ENCODE measurements at places on chromosomes 1 and 21. TPM values are rescaled to one million over a fixed set of nuclear protein-coding genes. Genes with fewer than 3 reads are reported as not detected.

AMIGO1 gene
- total RNA-seq = 3.5 TPM

DNA sequence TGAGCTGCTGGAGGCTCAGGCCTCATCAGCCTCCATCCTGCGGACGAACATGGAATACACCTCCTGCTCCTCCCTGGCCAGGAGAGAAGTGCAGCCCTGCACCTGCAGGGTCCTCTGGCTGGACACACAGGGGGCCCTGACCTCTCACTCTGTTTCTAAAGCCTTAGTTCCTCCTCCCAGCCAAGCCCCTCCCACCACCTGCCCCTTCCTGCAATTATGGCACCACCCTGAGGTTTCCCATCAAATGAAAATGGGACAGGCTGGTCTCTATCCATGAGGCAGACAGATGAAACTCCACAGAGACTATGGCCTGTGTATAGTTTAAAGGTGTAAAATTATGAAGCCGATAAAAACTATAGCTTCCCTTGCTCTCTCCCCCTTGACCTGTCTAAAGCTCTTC, 42.6 kb downstream of the CACNA1S start:
- no peak for ATAC-seq

EFNA3 gene
- total RNA-seq = 1.1 TPM

PHLDA3 gene
- 32.3 TPM for total RNA-seq

DNA sequence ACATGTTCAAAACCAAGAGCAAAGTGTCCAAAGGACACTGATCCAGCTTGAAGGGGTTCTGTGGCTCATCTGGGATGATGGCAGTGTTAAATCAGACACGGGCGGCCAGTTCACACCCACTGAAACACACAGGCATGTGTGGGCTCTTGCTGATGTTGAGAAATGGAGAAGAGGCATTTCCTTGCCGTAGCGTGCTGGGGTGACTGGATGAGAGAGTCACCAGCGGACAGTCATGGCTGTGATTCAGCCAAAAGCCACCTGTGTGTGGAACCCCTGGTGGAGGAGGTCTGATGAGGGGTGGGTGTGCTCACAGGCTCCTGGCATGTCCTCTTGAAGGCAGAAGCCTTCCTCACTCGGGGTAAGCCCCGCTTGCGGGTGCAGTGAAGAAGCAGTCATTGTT, 7.2 kb downstream of the C1orf35 start:
- ATAC-seq = no peak

PPFIA4 gene
- 22.1 TPM for total RNA-seq

- no peak for ATAC-seq
These were observed 17.2 kb upstream of the CXADR start for GRCh38 chr21:17495680-17496079.

- ATAC-seq = no peak
These were observed 200.3 kb downstream of the PBX1 start for GRCh38 chr1:164759144-164759920.

DNA sequence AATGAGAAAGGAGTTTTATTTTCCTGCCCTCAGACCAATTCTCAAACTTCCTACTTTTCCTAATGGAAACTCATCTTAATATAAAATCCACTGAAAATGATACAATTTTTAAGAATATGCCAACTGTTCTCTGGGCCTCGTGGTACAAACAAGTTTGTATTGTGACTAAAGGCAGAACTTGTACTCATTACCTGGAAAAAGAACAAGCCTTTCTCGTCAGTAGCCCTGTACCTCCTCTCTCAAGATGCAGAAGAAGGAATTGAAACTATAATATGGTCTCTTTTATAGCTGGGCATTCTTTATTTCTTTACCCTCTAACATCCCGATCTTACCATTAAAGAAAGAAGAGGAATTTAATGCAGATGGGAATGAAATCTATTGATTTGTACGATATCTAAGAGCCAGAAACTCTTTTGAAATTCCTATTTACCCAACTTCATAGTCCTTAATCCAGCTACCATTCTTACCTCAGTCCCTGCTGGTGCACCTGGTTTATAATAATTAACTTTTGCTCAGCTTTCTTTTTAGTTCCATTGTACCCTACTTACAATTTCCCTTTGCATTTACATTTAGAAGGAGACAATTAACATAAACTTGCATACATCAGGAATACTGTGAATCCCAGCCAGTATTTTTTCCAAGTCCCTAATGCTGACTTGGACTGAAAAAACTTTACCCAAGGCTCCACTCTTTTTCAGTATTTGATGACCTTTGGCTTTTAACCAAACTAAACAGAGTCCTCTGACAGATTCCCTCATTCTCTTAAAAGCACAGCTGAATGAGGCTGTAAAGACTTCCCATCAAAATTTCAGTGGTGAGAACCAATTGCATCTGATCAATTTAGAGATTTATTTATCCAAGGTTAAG, 1162.4 kb downstream of the BRINP3 start:
- ATAC-seq = peak; percentile 34

H6PD gene
- 23.4 TPM for total RNA-seq

GPR25 gene
- 0.53 TPM for total RNA-seq

DNA sequence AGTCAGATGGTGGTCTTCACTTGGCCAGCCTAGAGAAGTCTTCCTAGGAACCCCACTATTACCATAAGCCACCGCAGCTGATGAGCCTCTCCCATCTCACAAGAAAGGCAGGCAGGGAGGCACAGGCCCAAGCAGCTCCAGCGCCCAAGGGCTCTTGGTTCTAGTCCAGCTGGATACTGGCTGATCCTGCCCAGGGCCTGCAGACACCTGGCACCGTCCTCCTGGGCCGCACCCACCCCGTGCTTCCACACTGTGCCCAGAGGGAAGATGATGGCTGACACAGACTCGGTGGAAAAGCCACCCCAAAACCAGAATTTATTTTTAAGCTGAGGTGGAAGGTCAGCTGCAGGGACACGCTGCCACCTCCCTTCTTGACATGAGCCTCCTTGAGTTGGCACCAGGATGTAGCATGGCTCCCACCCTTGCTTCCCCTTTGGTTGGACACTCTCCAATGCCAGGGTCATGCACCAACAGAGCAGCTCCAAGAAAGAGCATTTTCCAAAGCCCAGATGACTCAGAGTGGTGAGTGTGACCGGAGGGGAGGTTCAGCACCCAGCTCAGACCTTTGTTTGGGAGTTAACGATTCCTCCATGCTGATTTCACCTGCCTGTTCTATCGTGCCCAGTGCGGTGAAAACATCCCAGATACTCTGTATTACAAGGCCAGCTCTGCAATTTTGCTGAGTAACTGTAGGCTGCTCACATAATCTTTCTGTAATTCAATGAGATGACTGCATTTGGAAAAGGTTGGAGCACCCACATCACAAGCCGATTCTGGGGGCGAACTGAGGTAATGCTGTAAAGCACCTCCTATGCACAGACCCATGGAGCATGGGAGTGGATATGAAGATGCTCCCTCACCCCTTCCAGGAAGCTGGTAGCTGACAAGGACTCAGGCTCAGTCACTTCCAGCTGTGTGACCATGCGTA, 63.1 kb upstream of the SLC2A1 start:
- ATAC-seq = peak; percentile 23

TDRD5 gene
- total RNA-seq = 0.09 TPM

SLC2A5 gene
- 0.32 TPM for total RNA-seq

TNFRSF18 gene
- total RNA-seq = not detected

EXO1 gene
- 1.2 TPM for total RNA-seq

- no peak for ATAC-seq
These were observed 65.8 kb upstream of the BCL10 start for GRCh38 chr1:85342207-85342606.

NUDT4B gene
- not detected for total RNA-seq

- no peak for ATAC-seq
These were observed 1044.8 kb upstream of the ADGRL2 start for GRCh38 chr1:80755944-80756343.

DNA sequence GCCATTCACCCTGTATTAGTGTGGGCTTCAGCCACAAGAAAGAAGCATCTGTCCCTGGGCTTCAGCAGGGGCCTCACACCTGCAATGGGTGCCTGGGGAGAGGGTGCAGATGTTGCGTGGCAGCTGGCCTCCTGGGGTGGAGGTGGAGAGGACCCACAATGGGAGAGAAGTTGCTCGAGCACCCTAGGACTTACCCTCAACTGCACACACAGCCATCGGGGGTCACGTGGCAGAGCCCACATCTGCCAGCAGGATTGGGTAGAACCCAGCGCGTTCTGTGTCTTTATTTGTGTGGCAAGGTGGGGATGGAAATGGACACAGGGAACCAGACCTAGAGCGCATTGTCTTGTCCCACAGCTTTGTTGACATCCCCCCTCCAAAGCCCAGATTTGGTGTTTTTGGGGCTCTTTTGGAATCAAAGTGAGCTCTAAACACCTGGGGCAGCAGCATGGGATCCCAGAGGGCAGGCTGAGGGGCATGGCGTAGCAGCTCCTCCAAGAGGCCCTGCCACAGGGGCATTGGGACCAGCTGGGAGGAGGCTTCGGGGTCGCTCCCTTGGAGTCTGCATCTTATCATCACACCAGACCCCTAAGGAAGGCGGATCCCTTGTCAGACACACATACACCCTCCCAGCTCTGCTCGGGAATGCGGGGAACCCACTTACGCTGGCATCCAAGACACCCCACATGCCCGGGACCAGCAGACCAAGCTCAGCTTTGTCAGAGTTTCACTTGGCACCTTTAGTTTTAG, 5.1 kb downstream of the ABCG1 start:
- ATAC-seq = no peak

- ATAC-seq = no peak
These were observed 5.3 kb upstream of the KLF18 start for GRCh38 chr1:44146536-44147361.

DNA sequence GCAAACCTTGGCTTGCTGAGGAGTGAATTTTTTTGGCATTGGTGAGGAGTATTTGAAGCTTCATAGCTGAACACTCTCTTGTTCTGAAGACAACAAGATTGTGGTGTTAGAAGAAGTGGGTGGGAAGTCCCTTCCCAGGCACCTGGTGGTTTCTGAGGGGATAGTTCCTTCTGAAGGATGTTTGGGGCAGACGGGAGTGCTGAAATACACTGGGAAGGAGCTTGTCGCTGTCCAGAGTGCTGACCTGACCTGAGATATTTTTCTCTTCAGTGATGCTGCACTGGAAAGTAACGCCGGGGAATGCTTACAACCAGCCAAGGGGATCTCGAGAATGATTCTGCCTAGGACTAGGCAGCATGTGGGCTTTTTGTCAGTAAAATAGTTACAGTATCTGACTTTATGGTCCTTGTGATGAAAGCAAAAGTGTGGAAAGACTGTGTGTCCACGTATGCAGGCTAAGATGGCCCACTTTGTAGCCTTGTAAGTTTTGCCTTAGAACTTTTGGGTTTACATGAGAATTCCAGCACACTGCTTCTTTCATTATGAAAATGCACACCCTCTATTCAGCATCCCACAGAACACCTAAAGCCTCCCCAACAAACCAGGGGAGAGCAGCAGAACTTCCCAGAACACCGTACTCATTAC, 33.1 kb upstream of the NFASC start:
- ATAC-seq = no peak

DNA sequence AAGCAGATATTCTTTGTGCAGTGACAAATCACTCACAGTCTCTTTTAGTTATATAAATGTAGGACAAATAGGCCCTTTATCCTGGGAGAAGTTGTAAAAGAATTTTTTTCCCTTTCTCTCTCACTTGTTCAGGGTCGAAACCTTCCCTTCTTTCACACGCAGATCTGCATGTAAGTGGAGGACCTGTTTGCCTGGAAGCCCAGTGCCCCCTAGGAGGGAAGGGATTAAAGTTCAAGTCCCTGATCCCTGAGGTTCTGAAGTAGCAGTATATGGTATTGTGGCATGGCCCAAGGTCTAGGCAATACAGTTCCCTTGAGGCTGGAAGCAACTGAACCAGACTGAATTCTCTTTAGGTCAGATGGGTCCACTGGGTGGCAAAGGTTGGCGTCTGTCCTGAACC, 48.6 kb upstream of the PTGFRN start:
- no peak for ATAC-seq

FAM110D gene
- total RNA-seq = 0.52 TPM

- ATAC-seq = no peak
These were observed 23.4 kb downstream of the RD3 start for GRCh38 chr1:211468595-211468994.

Measured in motor neuron (in vitro differentiated cells).